ENCODE measurements at places on chromosomes 7 and 10.

DNA sequence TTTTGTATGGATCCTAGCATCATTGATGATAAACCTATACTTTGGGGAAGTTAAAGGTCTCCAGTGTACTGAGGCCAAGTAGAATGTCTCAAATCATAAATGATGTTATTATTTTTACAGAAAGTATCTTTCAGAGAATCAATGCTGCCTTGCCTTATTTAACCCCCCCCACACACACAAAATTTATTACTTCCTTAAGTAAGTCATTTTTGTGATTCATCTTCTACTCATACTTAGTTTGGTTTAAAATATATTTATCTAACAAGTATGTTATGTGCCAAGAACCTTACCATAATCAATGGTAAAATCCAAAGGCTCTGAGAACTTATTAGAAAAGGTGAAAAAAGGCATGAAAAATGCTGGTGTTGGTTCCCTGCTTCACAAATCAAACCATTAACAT lies 18.8 kb upstream of the CLDN12 start:
- no peak for DNase-seq

- DNase-seq: no peak
Measured at GRCh38 chr10:103333934-103334520, 16.9 kb downstream of the PCGF6 start.

GRCh38 chr7:29988424-29989256 lies 961 bp downstream of the SCRN1 start:
- no peak for DNase-seq

DNA sequence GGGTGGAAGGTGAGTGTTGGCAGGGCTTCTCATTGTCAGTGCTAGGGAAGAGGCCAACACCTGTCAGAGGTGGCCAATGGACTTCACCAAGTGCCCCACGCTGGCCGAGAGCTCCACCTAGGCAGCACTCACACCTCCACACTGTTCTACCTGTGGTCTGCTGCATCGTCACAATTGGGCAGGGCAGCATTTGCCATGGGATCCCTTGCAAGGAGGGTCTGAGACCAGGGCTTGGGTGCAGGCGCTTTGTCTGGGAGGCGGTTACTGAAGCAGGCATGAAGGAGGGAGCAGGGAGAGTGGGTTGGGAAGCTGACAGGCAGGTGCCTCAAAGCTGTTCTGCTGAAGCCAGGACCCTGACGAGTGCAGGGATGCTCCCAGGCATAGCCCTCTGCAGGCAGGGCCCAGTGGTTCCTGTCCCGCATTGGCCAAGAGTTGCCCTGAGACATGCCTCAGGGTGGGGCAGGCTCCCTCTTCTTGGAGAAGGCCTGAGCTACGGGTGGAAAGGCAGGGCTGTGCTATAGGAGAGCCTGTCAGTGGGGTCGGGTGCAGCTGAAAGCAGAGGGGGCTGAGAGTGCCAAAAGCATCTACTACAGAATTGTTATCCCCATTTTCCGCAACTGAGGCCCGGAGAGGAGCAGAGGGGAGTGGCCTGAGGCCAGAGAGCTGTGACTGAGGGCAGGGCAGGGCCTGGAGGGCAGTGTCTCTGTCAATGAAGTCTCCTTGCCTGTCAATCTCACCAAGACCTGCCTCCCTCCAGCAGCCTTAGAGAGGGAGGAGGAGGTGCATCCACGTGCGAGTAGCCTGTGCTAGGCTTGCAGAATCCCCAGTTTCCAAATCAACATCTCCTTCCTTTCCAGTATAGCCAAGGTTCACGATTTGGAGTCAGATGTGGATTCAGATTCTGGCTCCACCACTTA lies 4.0 kb downstream of the RBP3 start:
- DNase-seq: no peak
